Right renal cortex interstitium (tissue), 3 donors: ENCODE measurements at places on chromosomes 2 and 18.

GRCh38 chr2:239625156-239625845 lies 224.5 kb upstream of the HDAC4 start:
- DNase-seq = no peak

GRCh38 chr18:38007676-38008330 lies 442.2 kb upstream of the CELF4 start:
- no peak for DNase-seq

- DNase-seq = no peak
These were observed 53.0 kb downstream of the ASXL2 start for GRCh38 chr2:25825238-25825637.

- DNase-seq = no peak
These were observed 298.0 kb upstream of the SOX11 start for GRCh38 chr2:5394223-5394622.

DNA sequence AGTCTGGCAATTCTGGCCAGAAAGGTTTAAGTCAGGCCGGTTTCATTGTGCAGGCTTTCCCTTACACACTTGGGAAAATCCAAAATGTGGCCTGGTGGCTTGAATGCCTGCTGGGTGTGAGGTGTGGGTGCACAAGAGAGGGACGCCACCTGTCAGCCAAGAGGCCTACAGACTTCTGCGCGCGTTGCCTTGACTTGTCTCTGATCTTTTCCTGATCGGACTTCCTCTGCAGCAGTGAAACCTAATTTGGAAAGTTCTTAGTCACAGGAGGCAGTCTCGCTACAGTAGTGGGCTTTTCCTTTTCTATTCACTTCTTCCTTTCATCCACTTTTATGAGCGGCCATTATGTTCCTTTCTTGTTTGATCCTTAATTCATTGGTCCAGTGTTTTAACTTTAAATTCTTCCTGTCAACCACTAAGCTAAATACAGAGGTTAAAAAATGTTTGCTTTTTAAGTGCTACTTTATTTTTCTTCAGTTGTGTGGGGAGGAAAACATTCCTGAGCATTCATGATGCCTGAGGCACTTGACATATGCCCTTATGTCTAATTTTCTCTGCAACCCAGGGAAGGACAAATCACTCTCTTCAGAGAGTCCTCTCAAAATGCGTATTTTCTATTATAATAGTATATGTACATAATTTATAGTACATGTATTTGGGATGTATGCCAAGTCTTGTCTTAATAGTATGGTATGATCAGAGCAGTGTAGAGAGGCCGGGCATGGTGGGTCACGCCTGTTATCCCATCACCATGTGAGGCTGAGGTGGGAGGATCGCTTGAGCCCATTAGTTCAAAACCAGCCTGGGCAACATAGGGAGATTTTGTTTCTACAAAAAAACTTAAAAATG lies 128.9 kb downstream of the WDSUB1 start:
- no peak for DNase-seq

GRCh38 chr2:152247337-152247695 lies 71.8 kb upstream of the STAM2 start:
- DNase-seq = no peak

GRCh38 chr2:88599527-88599926 lies 27.7 kb downstream of the EIF2AK3 start:
- DNase-seq = no peak

DNA sequence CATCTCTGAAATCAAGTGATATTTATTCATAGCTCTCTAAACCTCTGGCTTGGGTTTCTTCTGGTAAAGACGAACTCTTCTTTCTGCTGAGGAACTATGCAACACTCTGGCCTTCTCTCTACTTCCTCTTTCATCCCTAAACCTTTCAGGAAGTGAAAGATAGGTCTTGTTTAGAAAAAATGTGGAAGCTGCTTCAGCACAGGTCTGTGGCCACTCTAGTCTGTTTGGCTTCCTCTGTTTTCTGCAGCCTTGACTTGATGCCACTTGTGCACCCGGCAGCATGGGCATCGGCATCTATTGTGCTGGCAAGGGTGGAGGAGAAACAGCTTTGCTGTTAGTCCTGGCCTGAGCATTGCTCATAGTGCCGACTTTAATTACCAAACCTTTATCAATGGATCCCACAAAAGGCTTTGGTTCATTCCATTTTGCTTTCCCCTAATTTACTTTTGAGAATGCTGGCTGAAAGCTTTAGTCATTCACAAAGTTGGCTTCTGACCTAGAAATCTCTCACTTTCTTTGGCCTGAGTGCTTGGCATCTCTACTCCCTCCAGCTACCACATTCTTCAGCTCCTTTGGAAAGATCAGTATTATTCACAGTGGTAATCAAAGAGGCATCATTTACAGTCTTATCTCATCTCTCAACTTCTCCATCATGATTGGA lies 32.0 kb upstream of the GPR39 start:
- no peak for DNase-seq
